ENCODE measurements at places on chromosomes 1 and 21.

- DNase-seq: peak; percentile 47
These were observed 18.1 kb upstream of the KCNAB2 start for GRCh38 chr1:6027591-6027990.

- DNase-seq: no peak
These were observed 2.6 kb upstream of the SPTA1 start for GRCh38 chr1:158689110-158689509.

DNA sequence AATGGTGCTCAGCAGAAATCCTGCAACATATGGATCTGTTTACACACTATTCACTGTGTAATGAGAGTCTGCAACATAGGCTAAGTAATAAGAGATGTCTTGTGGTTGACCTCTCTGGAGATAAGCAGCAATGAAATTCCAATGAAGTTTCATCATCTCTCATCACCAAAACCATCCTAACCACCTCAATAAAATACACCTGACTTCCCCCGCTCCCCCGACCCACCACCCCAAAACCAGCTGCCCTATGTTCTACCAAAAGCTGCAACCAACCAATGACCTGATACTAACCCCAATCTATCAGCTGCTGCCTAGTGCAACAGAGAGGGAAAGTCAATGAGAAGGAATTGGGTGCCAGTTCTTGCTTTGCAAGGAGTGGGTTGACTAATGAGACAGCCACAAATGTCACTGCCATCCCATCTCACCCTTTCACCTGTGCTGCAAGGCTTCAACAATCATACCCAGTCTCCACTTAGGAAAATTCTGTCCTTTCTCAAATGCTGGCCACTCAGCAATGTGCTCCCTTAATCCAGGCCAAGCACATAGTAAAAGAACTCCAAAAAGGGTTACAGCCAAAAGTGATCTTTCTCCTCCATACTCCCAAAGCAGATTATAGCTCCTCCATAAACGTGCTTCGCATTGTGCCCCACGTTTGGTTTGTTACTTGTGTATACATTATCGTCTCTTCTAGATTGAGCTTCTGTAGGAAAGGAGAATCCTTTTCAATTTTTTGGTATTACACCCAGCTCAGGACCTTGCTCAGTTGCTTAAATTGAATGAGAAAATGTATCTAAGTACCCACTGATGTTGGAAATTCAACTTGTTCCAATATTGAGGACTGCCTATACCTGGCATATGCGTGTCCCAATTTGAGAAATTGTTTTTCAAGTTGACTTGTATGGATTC lies 29.0 kb downstream of the MRPL39 start:
- DNase-seq: peak; percentile 78

GRCh38 chr1:20373764-20374163 lies 83.1 kb downstream of the VWA5B1 start:
- DNase-seq: no peak

All from stimulated activated CD4-positive, alpha-beta T cell treated with anti-CD3 and anti-CD28 coated beads, Interleukin-1b, Interleukin-23, amount 100 ng/mL, for 48 hours (primary cell).